ENCODE measurements at places on chromosomes 1 and 21.

DNA sequence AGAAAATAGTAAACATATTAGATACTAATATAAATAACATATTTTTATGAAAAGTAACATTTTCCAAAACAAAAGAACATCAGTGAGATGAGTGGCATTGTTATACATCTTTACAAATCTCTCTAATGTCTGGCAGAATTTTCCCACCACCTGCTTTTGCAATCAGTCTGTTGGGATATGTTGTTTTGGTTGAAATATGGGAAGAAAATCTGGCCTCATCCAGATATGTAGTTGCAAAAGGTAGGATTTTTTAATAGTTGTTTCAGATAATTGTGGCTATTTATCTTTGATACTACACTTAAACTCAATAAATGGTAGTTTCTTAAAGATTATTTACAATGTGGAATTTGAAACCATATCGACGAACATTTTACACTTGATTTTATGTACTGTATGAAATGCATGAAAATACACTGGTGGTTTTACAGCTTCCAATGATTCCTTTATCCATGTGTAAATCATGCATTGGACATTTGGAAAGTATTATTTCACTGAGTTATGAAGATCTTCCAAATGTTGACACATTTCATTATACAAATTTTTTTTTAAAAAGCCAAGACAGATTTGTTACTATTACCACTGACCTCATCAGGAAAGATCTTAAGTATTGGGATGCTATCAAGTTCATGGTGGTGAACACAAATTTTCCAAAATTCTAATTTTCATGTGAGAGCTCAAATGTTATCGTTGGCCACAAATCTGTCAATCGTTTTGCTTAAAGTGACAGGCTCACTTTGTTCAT lies 74.1 kb upstream of the CD34 start:
- no peak for DNase-seq

- DNase-seq: no peak
These were observed 32.0 kb downstream of the MACO1 start for GRCh38 chr1:25462732-25463131.

DNA sequence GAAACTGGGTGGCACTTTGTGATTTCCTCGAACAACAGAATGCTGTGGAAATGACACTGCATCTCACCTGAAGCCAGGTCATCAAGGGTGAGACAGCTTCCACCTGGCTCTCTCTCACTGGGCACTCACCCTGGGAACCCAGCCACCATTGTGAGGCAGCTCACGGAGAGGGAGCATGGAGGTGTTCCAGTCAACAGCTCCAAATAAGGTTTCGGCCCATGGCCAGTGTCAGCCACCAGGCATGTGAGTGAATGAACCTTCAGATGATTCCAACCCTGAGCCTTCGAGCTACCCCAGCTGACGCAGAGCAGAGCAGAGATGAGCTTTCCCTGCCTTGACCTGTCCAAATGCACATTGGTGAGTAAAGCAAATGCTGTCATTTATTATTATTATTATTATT lies 58.1 kb downstream of the SYDE2 start:
- no peak for DNase-seq

- no peak for DNase-seq
These were observed 59.7 kb upstream of the TNFSF4 start for GRCh38 chr1:173266841-173267240.

DNA sequence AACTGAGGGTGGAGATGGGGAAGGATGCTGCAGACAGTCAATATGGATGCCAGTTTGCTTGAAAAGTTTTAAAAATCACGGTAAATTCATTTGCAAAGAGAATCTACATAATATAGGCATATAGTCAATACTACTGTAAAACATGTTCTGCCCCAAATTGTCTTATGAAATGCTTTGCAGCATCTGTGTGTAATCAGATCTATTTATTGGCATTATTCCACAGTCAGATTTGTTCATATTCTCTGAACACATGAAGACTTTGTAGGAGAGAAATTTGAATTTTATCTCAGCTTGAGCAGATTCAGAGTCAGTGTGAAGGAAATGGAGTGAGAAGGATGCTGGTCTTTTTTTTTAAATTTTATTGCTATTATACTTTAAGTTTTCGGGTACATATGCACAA lies 88.5 kb downstream of the PLPPR4 start:
- no peak for DNase-seq

DNA sequence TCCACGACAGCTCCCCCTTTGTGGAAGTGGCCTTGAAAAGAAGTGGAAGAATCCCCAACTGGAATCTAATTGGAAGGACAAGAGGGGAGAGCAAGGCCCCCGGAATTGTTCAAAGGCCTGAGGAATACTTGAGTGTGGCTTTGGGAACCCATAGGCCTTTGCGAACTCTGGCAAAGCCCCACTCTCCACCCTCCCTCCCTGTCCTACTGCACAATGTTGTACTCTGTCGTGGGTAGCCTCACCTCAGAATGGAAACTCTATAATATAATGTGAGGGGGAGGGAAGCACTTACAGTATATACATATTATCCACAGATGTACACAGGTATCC lies 28.5 kb downstream of the PLPP3 start:
- no peak for DNase-seq
